GM04503 (cell line): ENCODE measurements at places on chromosomes 4 and X.

DNA sequence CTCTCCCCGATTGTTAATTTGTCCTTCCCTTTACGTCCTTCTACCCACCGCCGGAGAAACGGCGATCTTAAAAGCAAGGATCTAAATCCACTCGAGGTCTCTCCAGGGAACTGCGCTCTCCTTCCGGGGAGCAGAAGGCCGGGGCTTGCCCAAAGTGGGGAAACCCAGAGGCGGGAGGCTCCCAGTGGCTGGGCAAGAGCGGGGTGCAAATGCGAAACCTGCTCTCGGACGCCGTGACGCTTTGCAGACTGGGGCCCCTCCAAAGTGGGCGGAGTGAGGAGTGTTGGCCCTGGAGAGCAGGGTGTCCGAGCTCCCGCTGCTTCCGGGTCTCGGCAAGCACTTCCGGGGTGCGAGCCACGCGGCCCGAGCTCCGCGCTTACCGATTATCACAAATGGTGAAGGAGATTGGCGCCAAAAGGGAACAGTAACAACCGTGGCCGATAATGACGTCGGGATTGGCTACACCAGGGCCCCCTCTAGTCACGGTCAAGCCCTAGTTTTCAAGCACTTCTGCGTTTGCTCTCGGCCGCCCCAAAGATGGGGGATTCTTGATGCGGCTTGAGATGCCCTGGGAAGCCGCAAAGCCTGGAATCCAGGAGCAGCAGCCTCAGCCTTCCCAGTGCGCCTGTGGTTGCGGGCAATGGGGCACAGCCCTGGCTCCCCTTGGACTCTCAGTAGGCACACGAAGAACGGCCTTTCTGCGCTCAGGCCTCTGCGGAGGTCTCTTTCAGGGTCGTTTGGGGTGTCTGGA lies 29.0 kb downstream of the HAND2 start:
- no peak for DNase-seq

DNA sequence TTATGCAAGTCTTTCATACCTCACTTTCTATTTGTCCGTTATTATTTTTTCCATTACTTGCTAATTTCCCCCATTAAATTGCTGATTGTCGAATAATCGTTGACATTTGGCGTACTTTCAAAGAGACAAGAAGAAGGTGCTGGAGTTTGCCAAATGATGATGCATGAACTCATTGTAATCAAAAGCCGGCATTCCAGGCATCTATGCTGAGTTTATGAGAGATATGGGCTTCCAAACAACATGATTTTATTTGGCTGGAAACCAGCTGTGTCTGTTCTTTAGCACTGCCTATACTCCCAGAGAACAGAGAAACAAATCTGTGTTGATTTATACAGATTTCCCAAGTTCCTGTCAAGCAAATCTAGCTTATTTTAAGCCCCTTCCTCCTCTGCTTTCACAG lies 80.8 kb upstream of the RPS6KA3 start:
- DNase-seq = no peak

DNA sequence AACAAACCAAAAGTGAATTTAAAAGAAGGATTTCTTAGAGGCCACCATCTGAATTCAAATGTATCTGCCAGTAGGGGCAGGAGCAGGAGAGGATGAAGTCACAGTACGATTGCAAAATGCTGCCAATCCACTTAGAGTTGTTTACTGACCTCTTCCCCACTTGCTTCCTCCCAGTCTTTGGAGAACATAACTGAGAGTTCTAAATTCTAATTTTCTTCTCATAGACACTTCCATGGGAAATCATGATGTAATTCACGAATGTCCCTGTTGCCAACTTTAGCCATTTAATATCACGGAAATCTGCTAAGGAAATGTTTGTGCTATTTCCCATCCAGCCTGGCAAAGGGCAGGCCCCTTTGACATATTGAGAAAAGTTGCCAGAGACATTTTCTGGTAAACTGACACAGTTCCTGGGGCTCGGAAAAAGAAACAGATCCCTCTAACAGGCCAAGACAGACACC lies 33.6 kb upstream of the NOCT start:
- DNase-seq = peak; percentile 18

GRCh38 chr4:15598644-15599043 lies 56.5 kb downstream of the FBXL5 start:
- no peak for DNase-seq

- DNase-seq = no peak
These were observed 260.8 kb upstream of the TENM3 start for GRCh38 chr4:181982437-181982836.

DNA sequence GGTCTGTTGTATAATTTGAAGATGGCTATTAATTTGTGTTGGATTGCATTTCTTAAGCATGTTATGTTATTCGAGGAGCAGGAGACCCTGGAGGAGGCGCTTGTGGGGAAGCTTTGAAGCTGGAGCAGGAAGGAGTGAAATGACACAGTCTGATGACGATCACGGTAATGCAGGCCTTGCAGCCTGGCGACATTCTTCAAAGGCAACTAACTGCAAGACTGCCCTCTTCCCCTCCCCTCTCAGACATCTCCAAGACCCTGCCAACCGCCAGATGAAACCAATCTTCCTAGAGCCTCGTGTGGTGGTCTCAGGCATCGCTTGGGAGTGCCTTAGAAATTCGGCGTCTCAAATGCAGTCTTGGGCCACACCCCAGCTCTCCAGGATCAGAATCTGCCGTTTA lies 16.1 kb downstream of the CLCN4 start:
- no peak for DNase-seq

- no peak for DNase-seq
These were observed 445.7 kb downstream of the SMARCA1 start for GRCh38 chrX:129077424-129078170.

- no peak for DNase-seq
These were observed 92.0 kb downstream of the GATB start for GRCh38 chr4:151668689-151669402.

DNA sequence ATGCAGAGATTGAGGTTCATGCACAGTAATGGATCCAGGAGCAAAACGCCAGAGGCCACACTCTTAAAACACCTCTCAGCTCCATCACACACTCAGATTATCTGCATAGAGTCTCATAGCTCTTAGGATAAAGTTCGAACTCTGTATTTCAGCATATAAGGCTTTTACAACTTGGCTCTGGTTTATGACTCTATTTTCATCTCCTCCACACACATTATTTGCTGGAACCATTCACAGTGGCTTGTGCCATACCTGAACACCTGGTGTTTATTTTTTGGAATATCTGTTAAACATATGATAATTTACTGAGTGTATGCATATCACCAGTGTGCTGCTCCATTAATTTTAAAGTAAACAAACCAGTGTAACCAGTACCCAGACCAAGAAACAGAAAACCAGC lies 27.2 kb downstream of the RASL11B start:
- DNase-seq = no peak

- no peak for DNase-seq
These were observed 760.0 kb downstream of the FSTL5 start for GRCh38 chr4:161403781-161404180.

GRCh38 chrX:53316860-53317237 lies 35.5 kb upstream of the IQSEC2 start:
- no peak for DNase-seq

DNA sequence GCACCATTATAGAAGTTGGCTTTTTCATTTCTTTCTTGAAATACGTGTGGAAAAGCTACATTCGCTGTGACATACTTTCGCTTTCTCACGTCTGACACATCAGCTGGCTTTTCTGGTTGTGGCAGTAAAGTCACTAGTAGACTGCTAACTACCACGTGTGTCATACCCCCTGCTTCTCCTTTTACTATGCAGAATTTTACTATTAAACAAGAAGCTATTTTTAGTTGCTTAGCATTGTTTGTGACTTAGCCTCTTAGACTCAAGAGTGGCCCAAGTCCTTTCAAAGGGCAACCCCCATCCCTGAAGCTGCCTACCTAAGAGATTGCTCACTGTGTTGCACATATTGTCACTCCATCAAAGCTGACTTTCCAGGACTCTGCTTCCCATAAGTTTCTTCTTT lies 2.1 kb upstream of the IL2 start:
- DNase-seq = peak; percentile 9

DNA sequence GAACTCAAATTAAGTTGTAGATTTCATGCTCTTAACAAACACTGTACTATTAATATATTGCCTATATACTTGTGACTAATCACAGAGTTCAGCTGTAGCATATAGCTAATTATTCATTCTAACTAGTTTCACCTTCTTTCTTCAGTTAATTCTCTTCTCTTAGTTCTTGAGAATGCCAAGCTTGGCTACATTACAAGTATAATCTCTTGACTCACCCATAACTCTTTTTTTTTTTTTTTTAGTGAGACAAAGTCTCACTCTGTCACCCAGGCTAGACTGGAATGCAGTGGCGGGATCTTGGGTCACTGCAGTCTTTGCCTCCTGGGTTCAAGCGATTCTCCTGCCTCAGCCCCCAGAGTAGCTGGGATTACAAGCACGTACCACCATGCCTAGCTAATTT lies 5.4 kb downstream of the KLHL5 start:
- no peak for DNase-seq

- DNase-seq = no peak
These were observed 2.2 kb downstream of the SORCS2 start for GRCh38 chr4:7194251-7195140.

- no peak for DNase-seq
These were observed 83.2 kb upstream of the TBC1D9 start for GRCh38 chr4:140839406-140839805.

DNA sequence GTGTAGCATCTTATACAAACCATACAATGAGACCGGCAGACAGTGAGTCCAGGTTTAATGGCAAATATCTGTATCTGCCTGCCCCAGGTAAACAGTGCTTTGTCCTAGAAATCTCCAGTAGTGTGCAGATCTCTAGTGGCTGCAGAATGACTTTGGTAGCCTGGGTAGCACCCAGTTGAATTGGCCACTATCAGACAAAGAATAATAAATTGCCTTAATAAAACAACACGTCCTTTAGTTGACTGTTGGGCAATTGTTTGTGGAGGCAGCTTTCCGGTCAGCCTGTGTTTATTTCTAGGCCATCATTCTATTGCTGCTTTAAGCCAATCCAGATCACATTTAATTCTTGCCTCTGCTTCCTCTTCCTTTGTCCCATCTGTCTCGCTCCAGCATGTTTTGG lies 52.5 kb downstream of the SNX25 start:
- no peak for DNase-seq

GRCh38 chr4:107133965-107134653 lies 98.0 kb upstream of the DKK2 start:
- no peak for DNase-seq

GRCh38 chr4:180521181-180521580 lies 1722.0 kb upstream of the TENM3 start:
- no peak for DNase-seq

DNA sequence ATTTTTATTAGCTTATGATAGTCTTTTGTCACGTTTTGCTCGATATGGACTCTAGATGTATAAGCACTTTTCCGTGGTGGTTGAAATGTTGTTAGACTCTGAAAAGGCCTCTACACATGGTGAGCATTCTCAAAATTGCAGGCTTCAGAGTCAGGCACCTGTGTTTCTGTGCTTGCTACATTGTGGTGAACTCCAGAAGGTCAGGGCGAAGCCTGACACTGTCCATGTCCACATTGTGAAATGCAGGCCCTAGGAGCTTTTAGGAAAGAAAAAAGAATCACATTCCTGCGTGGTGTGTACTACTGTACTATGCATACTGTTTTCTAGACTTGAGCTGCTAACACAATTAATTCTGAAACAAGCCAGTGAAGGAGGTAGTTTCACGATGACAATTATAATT lies 86.3 kb downstream of the HS3ST1 start:
- no peak for DNase-seq

- no peak for DNase-seq
These were observed 11.9 kb upstream of the LINC00632 start for GRCh38 chrX:140697618-140698017.

GRCh38 chr4:88104902-88105610 lies 53.4 kb downstream of the ABCG2 start:
- DNase-seq = peak; percentile 25

- no peak for DNase-seq
These were observed 45.8 kb downstream of the ENOX2 start for GRCh38 chrX:130857207-130857606.

DNA sequence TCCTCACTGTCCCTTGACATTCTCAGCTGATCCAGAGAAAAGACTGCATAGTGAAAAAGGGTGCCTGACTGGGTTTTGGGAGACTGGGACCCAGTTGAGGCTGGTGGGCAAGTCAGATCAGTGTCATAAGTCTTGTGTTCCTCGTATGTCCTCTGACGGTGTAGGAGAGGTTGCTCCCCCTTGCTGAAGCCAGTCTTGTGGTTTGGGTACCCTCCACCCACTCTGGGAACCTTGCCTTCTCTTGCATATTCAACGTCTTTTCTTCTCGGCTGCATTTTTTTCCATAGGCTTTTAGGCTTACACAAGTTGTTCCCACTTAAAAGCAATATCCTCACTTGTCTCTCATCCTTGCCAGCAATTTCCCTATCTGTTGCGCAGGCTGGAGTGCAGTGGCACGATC lies 211.9 kb downstream of the PTTG2 start:
- DNase-seq = no peak

- no peak for DNase-seq
These were observed 100.6 kb upstream of the CBR4 start for GRCh38 chr4:169110633-169111032.

DNA sequence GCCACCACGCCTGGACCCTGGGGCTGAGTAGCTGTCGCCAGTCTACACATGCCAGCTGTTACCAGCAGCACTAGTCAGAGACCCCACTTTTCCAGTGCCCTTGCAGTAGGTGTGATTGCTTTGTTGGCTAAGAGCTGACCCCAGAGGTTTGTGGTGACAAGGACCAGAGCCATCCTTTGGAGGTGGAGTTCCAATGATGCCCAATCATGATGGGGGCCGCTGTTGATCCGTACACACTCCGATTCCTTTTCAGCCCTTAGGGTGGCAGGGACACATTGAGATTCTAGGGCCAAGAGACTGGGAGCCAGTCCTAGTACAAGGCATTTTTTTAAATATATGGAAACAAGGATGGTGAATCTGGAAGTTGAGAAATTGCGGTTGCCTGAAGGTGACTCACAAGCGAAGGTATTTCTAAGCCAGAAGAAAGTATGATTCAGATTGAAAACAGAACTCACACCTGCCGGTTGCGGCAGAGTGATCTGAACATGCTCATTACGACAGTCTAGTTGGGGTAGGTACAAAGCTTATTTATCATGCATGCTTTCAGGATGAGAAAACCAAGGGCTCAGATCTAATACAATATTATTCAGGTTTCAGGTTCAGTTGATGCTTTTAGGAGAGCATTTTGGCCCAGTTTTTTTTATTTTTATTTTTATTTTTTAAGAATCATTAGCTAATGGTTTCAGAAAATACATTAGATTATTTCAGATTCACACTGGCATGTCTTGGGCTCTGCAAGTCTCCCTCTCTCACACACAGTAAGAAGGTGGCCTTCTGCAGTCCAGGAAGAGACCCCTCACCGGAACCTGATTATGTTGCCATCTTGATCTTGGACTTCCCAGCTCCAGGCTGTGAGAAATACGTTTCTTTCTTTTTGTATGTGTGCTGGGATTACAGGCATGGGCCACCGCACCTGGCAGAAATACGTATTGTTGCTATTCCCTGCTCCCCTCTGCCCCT lies 43.4 kb downstream of the SHROOM2 start:
- DNase-seq = no peak

GRCh38 chr4:13089659-13089998 lies 394.5 kb downstream of the RAB28 start:
- no peak for DNase-seq
